ENCODE measurements at places on chromosomes 1 and 21.

- DNase-seq: no peak
These were observed 17.8 kb downstream of the ORC1 start for GRCh38 chr1:52386458-52386857.

DNA sequence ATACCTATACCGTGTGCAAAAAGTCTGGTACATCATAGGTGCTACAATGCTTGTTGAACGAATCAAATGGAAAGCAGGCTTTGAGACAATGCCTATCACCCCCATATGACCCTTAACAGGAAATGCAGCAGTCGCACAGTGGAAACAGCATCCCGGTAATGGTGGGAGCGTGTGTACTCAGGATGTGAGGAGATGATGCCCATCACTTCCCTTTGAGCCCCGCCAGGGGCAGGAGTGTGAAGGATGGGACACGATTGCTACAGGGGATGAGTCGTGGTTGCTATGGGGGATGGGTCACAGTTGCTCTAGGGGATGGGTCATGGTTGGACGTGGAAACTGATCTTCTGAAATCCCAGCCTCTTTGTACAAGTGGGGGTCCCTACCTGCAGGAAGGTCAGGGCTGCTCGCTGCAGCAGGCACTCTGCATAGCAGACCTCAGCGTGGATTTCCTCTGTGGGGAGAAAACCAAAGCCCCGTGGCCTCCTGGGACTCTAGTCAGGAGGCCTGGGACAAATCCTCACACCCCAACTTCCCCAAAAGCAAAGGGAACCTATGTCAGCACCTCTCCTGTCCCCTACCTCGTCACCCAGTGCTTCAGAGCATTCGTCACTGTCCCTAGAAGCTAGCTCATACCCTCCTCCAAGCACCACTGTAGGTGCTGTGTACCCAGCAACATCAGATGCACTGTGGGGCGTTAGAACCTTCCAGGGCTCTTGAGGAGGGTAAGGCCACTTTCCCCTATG lies 19.3 kb downstream of the TTC39A start:
- no peak for DNase-seq

DNA sequence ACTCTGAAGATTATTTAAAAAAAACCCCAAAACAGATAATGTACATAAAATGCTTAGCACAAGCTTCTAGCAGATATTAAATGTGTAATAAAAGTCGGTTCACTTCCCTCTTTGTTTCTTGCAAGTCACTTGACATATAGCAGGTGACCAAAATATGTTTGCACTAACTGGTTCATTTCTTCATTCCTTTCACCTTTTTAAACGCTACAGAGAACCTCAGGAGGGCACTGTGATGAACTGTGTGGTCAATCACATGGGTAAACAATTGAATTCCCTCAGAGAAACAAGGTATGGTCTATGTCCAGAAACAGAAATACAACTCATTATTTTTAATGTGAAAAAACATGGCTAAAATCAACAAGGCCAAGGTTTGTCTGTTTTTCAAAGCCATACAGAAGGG lies 51.3 kb upstream of the BCL10 start:
- DNase-seq: no peak

DNA sequence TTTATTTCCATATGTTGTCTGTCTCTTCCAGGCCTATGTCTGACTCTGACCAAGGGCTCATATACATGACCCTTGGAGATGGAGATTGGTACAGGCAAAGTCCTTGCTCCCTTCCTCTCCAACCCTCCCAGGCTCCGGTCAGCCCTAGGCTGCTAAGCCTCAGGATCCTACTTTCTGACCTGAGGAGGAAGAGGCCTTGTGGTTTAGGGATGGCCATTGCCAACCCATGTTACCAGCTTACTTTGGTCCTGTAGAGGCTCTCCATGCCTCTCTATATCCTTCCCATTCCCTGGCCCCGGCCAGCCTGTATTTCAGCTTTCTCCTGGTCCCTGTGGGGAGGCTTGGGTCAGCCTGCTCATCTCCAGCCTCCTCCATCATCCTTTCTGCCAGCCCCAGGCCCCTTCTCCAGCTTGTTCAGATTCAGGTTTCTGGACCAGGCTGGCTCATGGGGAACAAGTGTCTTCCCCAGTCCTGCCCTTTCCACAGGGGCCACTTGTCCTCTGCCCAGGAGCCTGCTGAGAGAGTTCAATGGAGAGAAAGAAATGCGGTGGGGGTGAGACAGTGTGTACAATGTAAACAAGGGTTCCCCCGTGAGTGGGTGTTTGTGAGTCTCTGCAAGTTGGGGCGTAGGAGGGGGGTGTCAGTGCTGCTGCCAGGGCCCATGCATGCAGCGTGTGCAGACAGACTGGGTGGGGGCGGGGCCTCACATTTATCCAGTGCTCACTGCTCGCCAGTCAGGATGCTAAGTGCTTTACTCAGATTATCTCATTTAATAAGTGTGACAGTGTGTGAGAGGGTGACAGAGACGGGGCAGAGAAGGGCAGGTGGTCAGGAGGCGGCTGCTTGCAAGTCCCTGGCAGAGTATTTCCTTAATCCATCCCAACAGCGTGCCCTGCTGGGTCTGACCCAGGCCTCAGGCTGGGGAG lies 31.3 kb upstream of the FOXO6 start:
- no peak for DNase-seq

DNA sequence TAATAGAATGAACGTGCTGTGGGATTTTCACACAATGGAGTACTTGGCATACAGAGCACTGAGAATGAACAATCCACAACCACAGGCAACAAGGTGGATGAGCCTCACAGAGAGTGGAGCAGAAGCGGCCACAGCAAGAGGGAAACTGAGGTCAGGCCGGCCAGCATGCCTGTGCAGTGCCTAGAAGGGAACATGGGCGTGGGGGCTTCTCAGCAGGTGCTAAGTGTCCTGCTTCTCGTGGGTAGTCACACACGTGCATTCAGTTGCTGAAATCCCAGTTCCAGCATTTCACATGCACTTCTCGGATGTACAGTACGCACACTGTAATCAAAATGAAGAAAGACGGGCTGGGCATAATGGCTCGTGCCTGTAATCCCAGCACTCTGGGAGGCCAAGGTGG lies 33.1 kb downstream of the WDR4 start:
- DNase-seq: no peak

GRCh38 chr1:97877307-97877706 lies 43.5 kb downstream of the DPYD start:
- DNase-seq: no peak

GRCh38 chr1:240356568-240356967 lies 255.4 kb downstream of the GREM2 start:
- DNase-seq: no peak

DNA sequence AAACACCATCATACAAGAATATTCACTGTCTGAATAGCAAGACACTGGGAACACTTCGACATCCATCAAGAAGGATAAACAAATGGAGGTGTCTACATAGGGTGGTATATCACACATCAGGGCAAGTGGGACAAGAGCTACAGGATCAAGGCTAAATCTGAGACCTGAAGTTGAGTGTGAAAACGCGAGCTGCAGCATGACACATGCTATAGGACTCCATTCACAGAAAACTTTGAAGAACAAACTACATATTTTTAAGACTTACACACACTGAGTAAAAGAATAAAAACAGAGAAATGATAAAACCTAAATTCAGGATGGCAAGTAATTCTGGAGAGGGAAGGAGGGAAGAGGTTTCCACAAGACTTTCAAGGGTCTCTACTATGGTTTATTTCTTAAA lies 2.1 kb downstream of the TTC39A start:
- DNase-seq: no peak

- DNase-seq: no peak
These were observed 21.8 kb downstream of the EDN2 start for GRCh38 chr1:41462680-41463004.

GRCh38 chr1:25683731-25684130 lies 67.1 kb downstream of the MAN1C1 start:
- no peak for DNase-seq

DNA sequence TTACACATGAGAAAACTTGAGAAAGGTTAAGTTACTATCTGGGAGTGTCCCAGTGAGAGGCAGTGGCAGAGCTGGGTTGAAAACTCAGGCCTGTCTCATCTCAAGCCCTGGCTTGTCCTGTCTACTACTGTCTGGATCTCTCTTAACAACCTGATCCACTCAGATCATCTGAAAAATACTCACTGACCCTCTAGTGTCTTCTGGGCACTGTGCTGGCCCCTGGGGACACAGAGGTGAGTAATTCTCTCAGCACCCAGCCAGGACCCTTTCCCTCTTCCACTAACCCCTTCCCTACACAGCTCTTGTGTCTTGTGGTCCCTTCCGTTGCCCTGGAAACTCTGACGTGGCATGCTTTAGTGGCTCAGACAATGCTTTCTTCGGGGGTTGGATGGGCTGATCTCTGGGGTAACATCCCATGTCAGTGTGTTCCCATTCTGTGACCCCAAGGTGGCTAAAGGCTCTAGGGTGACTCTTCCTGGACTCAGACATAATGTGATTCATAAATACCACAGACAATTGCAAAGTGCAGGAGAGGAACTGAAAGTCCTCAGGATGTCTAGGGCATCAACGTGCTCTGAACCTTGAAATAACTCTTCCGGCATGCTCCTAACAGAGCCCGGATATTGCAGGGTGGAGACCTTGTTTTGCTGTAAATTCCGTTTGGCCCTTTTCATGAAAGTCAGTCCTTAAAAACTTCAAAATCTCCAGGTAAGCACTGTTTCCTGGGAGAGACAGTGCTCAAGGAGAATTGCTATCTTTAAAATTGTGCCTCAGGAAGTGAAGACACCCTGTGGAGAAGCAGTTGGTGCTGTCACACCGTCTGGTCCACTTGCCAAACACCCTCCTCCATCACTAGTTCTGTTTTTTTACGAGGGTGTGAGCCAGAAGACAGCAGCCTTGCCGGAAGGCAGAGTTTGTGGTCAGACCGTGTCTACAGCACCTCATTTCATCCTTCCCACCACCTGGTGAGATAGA lies 4.0 kb downstream of the SHISAL2A start:
- DNase-seq: no peak

DNA sequence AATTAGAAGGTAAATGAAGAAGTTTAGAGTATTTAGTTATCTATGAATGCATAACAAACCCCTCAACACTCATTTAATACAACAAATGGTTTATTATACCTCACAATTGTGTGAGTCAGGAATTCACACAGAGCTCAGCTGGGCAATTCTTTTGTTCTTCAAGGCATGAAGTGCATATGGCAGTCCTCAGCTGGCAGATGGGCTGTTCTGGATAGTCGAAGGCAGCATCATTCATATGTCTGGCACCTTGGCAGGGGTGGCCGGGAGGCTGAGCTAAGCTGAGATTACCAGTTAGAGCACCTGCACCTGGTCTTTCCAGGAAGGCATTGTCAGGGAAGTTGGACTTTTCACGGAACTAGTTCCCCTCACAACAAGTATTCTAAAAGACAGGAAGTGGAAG lies 286.2 kb upstream of the DUSP10 start:
- DNase-seq: no peak

DNA sequence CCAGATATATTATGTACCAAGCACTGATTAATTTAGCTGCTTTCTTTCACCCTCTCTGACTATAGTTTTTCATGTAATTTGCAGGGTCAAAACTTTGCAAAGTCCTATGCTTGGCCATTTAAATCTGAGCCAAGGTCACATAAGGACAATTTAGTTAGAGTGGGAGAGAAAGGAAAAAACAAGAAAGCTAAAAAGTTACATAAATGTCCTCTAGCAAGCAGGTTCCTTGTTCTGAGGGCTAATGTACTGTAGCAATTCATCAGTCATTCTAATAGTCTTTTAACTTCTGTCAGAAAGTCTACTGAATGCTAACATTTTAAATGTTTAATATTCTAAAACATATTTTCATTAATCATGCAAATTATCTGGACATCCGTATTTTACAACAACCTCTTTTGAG lies 68.3 kb downstream of the SAMSN1 start:
- DNase-seq: no peak

- no peak for DNase-seq
These were observed 82.8 kb downstream of the DTL start for GRCh38 chr1:212118167-212118871.

DNA sequence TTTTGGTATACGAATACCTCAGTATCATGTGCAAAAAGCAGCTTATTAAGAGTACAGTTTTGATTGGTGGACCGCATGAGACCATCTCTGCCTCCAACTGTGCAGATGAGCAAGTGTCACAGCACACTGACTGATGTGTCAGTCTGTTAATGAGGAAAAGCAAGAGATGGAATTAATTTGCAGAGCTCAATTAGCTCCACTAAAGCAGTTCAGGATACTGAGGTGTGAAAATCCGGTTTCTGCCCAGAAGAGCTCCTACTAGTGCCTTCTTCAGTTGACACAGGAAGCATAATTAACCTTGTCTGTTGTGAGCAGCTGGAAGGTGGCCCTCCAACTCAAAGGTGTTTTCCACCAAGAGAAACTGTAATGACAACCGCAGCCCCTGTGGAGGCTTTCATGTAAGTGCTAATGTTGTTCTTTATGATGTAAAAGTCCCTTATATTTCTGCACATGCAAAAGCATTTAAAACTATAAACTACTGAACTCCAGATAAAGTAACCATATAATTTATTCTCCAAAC lies 44.3 kb downstream of the PCNX2 start:
- no peak for DNase-seq

DNA sequence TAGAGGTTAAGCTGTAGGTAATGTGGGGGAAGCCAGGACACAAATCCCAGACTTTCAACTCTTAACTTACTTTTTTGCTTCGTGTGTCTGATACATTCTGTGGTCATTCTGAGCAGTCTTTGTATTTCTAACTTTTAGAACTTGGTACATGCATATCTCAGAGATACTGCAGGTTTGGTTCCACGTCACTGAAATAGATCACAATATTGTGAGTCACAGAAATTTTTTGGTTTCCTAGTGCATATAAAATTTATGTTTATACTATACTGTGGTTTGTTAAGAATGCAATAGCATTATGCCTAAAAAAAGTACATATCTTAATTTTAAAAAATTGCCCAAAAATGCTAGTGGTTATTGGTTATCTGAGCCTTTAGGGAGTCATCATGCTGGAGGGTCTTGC lies 3.2 kb downstream of the URB2 start:
- DNase-seq: no peak

- no peak for DNase-seq
These were observed 3.7 kb downstream of the ARTN start for GRCh38 chr1:43937179-43937865.

- no peak for DNase-seq
These were observed 587.7 kb downstream of the PTPRU start for GRCh38 chr1:29824025-29824424.

- no peak for DNase-seq
These were observed 25.4 kb downstream of the DMAP1 start for GRCh38 chr1:44238660-44239059.

Measured in NCI-H1092 (cell line).